NB4 (cell line): ENCODE measurements at places on chromosomes 1 and 21.

DNA sequence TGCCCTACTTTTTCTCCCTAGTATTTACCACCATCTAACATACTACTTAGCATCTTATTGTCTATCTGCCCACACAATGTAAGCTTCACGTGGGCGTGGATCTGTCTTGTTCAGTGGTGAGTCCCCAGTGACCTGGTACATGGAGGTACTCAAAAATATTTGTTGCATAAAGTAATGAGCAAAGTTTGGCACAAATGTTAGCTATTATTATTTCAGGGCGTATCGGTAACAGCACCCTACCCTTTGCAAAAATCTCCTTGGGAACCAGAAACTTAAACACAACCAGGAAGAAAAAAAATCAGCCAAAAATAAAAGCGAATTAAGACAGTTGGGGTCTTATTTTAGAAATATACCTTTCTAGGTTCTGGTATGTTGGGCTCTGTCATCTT is 454 bp upstream of the NENF start:
- DNase-seq: peak; percentile 31

- peak; percentile 15 for DNase-seq
These were observed 15.6 kb upstream of the CHIA start for GRCh38 chr1:111275079-111275478.

GRCh38 chr1:63189677-63190076 is 132.7 kb upstream of the FOXD3 start:
- peak; percentile 17 for DNase-seq

DNA sequence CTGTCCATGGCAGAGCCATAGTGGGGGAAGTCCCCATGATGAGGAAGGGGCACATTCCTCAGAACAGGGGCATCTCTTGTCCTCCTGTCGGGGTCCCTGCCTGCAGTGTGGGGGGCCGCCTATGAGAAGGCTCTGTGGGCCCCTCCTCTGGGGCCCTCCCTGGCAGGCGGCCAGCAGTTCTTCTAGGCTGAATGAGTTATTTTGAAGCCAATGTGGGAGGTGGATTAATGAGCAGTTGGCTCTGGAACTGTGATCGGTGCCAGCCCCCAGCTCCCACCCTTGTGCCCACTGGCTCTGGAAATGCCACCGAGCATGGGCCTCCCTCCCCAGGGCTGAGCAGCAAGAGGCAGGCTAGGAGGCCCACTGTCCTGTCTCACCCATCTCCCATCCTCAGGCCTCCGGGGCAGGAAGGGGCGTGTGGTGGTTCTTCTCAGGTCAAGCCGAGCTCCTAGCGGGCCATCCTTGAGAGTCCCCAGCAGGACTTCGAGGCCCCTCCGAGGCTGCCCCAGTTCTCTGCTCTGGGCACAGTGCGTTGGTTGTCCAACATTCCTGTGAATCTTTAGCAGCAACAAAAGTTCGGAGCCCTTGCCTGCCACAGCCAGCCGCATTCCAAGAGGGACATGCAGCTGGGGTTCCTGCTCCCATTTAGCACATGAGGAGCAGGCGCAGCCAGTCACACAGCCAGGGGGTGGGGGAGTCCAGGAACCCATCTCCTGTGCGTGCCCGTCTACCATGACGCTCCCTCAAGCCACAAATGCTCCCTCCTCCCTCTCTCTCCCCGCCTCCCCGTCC is 57.2 kb downstream of the EDN2 start:
- no peak for DNase-seq

- no peak for DNase-seq
These were observed 45.8 kb downstream of the PRDM16 start for GRCh38 chr1:3114846-3115245.

GRCh38 chr1:168829876-168830275 is 100.9 kb upstream of the DPT start:
- DNase-seq: no peak

- no peak for DNase-seq
These were observed 9.6 kb upstream of the SPATC1L start for GRCh38 chr21:46193829-46194373.

DNA sequence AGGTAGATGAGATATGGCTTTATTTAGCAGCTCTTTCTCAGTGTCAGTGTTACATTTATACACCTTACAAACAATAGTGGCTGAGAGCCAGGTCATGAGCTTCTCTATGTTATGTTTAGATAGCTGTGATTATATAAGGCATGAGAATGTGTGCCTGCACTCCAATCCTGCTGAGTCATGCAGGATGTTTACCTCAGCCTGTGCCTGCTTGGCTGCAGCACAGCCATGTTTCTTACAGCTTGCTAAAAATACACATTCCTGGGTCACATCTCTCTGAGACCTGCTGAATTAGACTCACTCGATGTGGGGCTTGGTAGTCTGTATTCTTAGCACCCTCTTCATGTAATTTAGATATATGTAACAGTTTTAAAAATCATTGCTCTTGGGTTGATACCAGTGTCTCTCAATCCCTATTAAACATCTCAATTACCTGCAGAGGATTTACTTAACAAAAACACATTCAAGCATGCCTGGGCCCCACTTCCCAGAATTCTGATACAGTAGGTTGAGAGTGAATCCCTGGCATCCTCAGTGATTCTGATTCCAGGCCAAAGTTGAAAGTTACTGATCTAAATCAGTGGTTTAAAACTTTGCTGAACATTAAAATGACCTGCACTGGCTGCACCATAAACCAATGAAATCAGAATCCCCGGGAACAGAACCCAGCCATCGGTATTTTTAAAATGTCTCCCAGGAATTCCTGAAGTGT is 107.5 kb downstream of the GDAP2 start:
- peak; percentile 23 for DNase-seq

DNA sequence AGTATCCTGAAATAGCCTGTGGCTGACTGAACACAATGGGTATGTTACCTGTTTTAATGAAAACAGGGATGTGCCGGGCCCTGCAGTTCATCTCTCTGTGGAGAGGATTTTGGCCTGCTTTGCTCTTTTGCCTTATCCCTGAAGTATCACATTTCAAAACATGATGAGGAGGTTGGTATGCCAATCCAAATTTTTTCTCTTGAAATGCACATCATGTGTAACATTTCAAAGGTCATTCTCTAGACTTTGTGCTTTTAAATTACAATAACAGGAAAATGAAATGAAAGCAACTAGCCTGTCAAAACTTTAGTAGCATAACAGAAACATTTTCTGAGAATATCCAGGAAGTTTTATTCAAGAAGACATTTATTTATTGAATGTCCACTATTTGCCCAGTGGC is 118.9 kb downstream of the SLC44A5 start:
- DNase-seq: no peak

- no peak for DNase-seq
These were observed 1.3 kb upstream of the TNNT2 start for GRCh38 chr1:201378804-201379203.

DNA sequence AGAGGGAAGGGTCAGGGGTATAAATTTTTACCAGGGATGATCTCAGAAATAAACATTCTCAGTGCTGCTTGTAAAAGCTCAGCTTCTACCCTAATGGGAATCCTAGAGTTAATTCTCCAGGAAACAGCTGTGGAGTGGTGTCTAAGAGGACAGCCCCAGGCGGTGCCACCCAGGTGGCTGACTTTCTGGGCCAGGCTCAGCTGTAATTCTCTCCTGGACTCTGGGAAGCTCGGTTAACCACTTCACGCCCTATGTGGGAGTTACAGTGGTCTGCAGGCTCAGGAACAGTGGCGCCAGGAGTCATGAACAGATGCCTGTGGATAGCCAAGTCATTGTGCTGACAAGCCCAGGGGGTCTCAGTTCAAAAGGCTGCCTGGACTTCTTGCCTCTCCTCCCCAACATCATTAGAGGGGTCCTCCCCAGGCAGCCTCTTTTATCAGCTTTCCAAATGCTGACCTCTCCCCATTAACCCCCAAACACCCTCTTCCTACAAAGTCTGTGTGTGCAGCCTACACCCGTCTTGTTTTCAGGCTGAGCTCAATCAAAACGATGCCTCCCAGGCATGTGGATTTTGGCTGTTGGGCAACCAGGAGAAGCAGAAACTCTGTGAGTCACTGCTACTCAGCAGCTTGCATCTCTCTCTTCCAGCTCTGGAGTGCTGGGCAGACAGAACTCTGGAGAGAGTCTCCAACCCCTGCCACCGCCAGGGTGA is 1.2 kb downstream of the HHIPL2 start:
- DNase-seq: peak; percentile 53

DNA sequence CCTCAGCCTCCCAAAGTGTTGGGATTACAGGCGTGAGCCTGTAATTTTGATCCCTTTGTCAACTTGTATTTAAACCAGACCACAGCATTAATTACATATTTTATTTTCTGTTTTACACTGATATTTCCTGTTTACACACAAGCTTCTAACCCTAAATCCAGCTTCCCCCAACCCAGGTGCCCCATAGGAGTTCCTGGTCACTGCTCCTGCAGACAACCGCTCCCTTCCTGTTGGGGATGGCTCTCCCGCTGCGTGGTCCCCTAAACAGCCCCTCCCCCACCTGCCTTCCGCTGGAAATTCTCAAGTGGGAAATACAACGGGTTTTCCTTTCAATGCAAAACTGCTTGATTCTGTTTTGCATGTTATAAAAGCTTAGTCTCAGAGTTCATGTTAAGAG is 3.7 kb downstream of the CSTB start:
- DNase-seq: no peak

GRCh38 chr1:154328318-154329151 is 3.2 kb downstream of the ATP8B2 start:
- DNase-seq: peak; percentile 69

GRCh38 chr1:24941564-24941963 is 11.5 kb upstream of the RUNX3 start:
- DNase-seq: no peak

DNA sequence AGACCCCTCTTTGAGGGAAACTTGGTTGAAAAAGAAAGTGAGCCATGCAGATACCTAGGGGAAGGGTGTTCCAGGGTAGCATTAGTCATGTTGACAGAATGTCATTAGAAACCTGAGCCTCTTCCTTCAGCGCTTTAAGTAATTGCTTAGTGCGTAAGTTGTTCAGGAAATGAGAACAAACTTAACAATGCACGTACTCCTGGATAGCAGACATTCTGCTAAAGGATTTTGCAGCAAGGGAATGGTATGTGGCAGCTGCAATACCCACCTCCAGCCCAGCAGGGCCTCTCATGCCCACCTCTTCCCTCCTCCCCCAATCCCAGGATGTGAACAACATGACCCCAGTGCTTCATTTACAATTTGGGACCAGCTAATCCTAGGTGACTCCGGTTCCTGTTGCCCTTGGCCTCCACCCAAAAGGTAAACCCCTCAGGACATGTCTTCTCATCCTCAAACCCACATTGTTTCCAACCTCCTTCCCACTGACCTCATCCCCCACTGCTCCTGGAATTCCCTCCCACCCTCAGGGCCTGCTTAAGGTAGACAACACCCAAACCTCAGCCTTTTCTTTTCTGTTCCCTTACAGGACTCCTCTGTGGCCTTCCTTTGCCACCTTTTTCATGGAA is 98.0 kb upstream of the BCAR3 start:
- DNase-seq: no peak

GRCh38 chr21:46424621-46425020 is 34.1 kb upstream of the DIP2A start:
- no peak for DNase-seq

- no peak for DNase-seq
These were observed 7.2 kb downstream of the LGALS8 start for GRCh38 chr1:236530959-236531358.

DNA sequence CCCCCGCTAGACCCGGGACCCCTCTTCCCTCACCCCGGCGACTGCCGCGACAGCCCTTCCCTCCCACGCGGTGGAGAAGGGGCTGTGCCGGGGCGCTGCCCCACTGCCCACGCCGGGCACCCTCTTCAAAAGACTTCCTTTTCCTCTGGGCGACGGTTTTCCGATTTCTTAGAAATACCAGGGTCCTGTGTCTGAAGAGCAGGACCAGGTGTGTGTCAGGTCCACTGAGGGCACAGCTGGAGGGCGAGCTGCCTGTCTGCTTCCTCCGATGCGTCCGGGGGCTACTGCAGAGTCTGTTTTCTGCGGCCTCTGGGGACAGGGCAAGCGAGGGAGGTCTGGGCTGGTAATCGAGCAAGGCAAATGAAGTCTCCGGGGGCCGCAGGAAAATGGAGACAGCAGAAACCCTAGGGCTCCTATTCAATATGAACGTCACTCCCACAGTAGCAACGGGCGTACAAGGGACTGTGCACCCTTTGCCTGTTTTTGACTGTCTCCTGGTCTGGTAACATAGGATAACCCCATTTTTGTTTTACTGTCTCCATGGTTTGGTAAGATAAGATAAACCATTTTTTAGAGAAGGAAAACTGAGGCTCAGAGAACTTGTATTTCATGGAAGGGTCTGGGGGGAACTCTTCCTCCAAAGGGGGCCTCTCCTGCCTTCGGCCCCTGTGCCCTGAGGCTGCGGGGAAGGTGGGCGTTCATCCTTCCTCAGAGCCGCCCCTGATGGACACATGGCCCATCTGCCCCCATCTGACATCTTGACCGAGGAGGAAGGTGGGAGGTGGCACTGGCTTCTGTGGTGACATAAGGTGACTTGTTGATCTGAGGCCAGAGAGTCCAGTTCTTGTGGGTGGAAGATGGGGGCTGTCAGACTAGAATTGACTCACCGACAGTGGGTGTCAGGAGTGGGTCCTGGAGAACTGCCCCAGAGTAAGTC is 970 bp downstream of the TNFRSF1B start:
- peak; percentile 74 for DNase-seq

- DNase-seq: no peak
These were observed 6.4 kb downstream of the DSTYK start for GRCh38 chr1:205205055-205205454.

GRCh38 chr1:181397845-181398244 is 85.5 kb upstream of the CACNA1E start:
- no peak for DNase-seq

- no peak for DNase-seq
These were observed 17.3 kb downstream of the PCSK9 start for GRCh38 chr1:55056632-55056992.

GRCh38 chr1:113875714-113876113 is 4.2 kb upstream of the PTPN22 start:
- no peak for DNase-seq

DNA sequence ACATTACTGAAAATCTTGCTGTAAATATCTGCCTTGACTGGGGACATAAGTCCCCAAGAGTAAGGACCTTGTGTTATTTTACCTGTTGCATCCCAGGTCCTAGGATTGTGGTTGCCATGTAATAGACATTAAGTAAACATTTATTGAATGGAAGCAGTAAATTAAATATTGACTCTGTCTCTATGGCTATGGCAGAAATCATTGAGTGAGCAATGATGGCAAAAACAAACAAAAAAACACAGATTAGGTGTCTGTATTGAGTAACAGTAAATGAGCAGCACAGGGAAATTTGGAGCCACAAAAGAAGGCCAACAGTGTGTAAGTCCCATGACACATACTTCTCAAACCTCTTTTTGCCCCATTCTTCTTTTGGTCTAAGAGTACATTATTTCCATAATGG is 240.4 kb downstream of the NFIA start:
- DNase-seq: no peak

GRCh38 chr1:115266729-115267421 is 71.2 kb downstream of the NGF start:
- no peak for DNase-seq
